A172 (cell line): ENCODE measurements at places on chromosomes 7 and 10.
A peak's percentile ranks its signal among the peaks of the same experiment; 100 is the strongest.

- no peak for DNase-seq
These were observed 17.4 kb downstream of the PLEKHA1 start for GRCh38 chr10:122391875-122392274.

- peak; percentile 52 for DNase-seq
These were observed 519 bp downstream of the PITRM1 start for GRCh38 chr10:3172081-3172445.

DNA sequence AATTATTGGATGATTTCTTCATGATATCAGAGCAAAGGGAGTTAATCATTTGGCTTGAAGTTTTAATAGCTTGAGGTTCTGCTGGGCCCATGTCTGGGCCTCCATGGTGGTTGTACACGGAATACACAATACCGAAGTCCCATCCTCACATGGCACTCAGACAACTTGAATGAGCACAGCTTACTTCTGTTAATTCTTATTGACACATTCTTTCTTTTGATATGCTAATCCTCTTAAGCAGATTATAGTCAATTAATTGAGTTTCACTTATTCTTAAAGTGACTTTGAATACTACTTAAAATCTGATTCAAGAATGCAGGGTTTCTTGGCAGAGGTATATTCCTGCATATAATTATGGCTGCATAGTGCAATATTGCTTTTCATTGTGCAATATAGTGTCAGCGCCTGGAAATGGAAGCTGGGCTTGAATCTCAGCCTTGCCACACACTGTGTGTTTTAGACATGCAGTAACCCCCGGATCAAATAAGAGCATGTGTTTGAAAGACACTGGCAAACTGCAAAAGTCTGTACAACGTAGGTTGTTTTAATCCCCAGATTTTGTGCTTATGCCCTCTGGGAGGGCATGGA is 543.5 kb upstream of the ADARB2 start:
- DNase-seq = no peak

DNA sequence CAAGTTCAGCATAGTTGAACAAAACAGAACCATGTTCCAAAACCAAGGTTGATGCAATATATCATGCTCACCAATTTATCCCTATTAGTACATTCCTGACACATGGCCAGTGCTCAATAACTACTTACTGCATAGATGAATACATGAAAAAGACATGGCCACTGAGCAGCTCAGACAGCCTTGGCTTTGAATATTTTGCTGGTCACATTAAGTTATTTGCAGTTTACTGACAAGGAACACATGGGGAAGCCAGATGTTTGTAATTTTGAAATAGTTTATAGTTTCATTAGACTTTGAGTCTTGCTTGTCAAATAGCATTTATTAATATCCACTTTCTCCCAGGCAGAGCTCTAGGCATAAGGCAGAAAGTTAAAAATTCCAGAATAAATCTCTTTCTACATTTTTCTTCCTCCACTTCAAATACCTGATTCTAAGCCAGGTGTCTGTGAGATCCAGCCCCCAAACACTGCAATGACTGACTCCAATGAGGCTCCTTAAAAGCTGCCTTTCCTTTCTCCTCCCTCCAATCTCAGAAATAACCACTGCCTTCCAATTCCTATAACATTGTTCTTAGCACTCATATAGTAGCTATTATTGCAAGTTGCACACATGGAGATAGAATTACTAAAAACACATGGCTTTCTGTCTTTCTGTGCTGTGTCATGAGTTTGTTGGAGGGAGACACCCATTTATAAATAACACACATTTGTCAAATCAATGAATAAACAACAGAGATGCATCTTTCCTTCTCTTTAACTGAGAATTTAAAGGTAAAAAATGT is 91.3 kb downstream of the PCGF5 start:
- no peak for DNase-seq

- no peak for DNase-seq
These were observed 12.9 kb upstream of the INPP5A start for GRCh38 chr10:132524443-132525285.

DNA sequence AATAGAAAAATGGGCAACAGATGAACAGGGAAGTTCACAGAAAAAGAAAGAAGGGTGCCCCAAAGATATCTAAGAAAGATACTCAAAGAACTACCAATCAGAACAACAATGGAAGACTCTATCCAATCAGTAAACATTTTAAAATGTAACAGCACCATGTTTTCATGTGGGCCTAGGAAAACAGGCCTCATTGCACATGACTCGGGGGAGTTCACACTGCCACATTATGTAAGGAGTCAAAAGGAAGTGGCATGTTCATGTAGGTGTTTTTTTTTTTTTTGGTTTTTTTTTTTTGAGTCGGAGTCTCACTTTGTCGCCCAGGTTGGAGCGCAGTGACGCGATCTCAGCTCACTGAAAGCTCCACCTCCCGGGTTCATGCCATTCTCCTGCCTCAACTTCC is 132.2 kb downstream of the USP6NL start:
- no peak for DNase-seq

DNA sequence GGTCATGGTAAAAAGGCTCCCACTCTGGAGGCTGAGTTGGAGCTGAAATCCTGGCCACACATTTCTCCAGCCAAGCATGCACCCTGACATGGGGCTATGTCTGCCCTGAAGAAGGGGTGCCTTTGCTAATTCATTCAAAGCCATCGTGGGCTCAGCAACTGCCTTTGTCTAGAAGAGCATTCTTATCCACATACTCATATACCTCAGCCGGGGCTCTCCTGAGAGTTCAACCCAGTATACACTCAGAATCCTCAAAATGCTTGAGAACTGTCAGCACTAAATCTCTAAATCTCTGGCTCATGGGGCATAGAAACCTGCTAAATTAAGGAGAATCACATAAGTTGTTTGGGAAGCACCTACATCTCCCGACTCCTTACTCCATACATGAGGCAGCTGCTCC is 89.3 kb downstream of the MRPL32 start:
- DNase-seq = peak; percentile 5

GRCh38 chr7:149879766-149880637 is 6.2 kb downstream of the ATP6V0E2 start:
- DNase-seq = no peak

DNA sequence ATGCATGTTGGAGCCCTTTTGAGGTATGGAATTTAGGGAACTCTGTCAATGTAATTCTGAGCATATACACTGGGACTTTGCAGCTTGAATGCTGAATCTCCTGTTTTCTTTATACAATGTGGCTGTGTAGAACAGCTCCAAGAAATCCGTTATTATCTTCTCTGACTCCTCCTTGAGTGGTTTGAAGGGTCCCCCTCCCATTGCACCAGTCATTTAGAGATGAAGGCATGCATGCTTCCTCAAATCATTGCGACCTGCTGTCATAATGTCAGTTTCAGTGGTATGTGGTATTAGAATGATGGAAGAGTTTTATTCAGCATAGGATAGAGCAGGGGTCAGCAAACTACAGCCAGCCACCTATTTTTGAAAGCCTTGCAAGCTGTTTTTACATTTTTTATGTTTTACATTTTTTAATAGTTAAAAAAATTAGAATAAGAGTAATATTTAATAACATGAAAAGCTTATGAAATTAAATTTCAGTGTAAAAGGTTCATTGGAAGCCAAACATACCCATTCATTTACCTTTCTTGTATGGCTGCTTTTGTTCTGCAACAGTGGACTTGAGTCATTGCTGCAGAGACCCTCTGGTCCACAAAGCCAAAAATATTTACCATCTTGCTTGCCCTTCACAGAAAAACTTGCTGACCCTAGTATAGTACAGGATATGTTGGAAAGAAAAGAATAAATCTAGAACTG is 8.1 kb downstream of the STK17A start:
- DNase-seq = no peak

GRCh38 chr7:116165717-116166116 is 44.6 kb upstream of the TES start:
- DNase-seq = no peak

- DNase-seq = no peak
These were observed 1435.2 kb downstream of the REEP3 start for GRCh38 chr10:64956441-64956840.

DNA sequence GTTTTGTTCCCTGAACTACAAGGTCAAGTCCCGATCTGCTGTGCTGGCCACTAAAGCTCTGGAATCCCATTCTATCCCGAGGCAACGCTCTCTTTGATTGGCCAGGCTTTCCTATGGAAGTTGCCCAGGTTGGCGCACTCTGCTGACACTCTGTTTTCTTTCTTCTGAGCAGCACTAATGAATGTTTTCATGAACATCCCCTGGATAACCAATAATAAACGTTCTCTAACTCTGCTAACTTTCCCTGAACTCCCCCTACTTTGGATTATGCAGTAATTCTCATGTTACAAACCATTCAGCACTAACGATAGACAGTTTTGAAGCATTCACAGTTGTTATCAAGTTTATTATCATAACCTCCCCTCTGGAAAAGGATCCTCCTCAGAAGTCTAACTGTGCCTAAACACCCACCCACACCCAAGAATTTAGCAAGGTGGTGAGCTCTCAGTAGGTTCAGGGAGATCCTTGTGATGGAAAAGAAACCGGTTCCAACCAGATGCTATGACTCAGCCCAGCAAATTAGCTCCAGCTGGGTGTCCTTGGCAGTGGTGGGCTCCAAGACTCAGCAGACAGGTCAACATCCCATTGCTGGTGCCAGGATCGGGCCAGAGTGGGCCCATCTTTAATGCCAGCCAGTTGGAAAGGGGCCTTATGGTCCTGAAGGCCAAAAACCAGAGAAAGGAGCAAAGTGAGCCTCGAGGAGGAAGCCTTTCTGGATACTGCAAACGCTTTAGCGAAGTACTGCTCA is 68.4 kb downstream of the CREB3L2 start:
- DNase-seq = no peak

DNA sequence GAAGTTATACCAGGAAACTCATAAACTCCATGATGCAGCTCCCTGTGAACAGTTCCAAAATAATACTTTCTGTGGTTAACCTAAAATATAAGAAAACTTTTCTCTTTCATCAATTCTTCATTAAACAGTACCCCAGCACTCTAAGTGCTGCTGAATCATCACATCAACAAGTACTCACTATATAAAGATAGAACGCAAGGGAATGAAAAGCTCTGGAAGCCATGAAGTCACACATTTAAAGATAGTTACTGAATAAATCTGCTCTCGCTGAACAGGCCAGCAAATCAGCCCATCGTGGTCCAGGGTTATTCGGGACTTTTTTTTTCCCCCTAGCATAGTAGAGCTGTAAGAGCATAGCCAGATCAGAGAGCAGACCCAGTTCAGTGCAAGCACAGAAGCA is 254.3 kb downstream of the IPMK start:
- no peak for DNase-seq

GRCh38 chr10:67603701-67604100 is 92.3 kb downstream of the CTNNA3 start:
- no peak for DNase-seq

GRCh38 chr10:109941236-109941862 is 18.0 kb upstream of the XPNPEP1 start:
- DNase-seq = no peak

- DNase-seq = no peak
These were observed 105.3 kb downstream of the PTPN20 start for GRCh38 chr10:47016564-47016963.

- peak; percentile 48 for DNase-seq
These were observed 34.2 kb downstream of the PDGFA start for GRCh38 chr7:485188-486081.

DNA sequence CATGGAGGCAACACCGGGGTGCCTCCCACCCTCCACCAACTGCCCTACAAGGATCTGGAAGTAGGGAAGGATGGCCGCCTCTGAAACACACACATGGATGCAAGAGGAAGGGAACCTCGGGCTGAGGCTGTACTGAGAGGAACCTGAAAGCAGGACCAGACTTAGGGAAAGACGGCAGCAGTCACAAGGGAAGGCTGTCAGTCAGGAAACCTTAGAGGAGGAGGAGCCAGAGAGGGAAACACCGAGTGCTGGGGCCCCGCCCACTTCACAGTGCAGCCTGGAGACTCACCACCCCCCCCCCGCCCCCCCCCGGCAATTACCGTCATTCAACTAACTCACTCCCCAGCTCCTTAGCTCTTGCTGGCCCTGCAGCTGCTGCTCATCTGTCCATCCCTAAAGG is 2.5 kb downstream of the CYREN start:
- no peak for DNase-seq

DNA sequence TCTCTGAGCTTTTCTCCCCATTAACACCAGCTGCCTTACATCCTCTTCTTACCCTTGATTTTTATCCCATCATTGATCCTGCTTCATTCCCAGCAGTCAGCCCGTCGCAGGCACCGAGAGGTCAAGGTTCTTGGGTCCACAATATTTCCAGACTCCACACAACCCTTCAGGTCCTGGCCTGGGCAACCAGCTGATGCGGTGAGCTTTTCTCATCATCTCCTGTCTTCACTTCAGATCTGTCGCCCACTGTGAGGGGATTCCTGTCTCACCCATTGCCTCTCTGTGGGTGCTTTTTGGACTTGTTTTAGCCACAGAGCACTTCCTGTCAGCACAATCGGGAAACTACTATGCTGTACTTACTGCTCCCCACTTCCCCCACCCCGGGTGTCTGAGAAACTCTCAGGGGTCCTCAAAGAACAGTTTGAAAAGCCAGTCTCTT is 8.4 kb upstream of the PVRIG start:
- no peak for DNase-seq

DNA sequence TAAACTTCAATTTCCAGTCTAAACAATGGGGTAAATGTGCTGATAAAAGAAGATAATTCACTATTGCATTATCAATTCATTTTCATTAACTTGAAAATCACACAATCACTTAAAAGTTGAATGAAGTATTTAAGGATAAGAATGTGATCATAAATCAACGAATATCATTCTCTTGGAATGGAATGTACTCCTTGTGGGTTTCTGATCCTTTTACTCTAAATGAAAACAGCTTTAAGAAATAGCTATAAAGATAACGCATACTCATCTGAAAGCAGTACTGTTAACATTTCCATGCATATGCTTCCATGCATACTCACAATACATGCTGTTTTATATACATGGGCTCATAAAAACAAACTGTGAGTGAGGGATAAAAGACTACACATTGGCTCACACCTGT is 108.8 kb downstream of the ATE1 start:
- peak; percentile 17 for DNase-seq

- no peak for DNase-seq
These were observed 274.4 kb downstream of the IPMK start for GRCh38 chr10:57993302-57993701.

- DNase-seq = no peak
These were observed 80.0 kb downstream of the ZNF277 start for GRCh38 chr7:112286250-112287086.

- DNase-seq = no peak
These were observed 19.7 kb downstream of the ADGRA1 start for GRCh38 chr10:133107442-133107841.

GRCh38 chr10:52257692-52258075 is 56.4 kb upstream of the DKK1 start:
- DNase-seq = no peak

DNA sequence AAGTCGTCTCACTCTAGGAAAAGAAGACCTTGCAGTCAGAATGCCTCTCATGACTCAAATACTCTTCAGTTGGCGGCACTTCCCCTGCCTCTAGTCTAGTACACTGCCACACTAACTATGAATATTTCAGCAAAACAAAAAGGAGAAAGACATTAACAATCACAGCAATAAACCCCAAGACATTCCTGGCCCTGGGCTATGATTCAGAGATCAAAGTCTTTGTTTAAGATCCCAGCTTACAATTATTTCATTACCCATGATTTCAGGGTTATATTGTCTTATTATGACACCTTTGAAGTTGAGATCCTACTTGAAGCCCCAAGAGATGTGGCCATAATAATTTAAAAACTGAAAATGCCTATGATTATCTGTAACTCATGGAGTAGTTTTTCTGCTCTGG is 597.5 kb downstream of the REEP3 start:
- DNase-seq = no peak
